ELR (cell line): ENCODE measurements at places on chromosomes 7 and 10.

GRCh38 chr7:30752979-30753378 is 1.0 kb downstream of the INMT start:
- no peak for DNase-seq

DNA sequence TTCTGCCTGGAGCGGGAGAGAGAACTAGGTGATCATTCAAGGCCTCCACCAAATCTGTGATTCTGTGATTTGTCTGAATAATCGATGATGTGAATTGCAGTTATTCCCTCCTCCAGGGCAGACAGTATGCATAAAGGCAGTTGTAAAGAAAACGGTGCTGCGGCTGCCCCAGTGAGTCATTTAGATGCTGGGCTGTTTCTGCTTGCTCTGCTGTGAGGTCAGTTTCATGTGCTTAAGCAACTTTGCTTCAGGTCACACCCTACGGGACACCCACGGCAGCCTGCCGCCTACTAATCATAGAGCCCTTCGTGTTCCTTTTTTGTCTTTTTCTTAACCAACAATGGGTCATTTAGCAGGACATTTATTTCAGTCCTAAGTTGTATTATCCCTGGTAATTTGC is 158.1 kb upstream of the PITRM1 start:
- DNase-seq = peak; percentile 77

- DNase-seq = no peak
These were observed 45.8 kb downstream of the MKX start for GRCh38 chr10:27699776-27700175.

- DNase-seq = no peak
These were observed 610.2 kb downstream of the CALN1 start for GRCh38 chr7:71801976-71802375.

GRCh38 chr7:133859231-133859630 is 267.9 kb upstream of the LRGUK start:
- DNase-seq = no peak

DNA sequence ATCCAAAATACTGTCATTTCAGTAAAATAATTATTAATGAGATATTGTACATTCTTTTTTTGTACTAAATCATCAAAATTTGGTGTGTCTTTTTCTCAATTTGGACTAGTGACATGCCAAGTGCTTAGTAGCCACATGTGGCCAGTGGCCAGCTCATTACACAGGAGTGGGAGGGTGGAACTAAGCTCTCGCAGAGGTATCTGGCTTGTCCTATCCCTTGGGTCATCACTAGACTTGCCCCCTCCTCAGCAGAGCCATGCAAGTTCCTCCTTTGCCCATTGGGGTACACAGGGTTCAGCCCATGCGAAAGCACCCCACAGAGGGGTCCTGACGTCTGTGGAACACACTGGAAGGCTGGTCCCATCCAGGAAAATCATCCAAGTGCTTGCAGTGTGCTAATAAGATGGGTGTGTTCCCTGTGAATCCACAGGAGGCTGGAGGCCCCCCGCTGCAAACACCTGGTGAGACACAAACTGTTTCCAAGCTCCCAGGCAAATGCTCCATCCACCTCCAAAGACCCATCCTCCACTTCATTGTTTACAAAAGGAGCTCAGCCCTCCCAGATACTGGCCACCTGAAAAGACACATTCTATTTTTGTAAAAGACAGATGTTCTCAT is 1.3 kb downstream of the ARHGAP22 start:
- peak; percentile 39 for DNase-seq

DNA sequence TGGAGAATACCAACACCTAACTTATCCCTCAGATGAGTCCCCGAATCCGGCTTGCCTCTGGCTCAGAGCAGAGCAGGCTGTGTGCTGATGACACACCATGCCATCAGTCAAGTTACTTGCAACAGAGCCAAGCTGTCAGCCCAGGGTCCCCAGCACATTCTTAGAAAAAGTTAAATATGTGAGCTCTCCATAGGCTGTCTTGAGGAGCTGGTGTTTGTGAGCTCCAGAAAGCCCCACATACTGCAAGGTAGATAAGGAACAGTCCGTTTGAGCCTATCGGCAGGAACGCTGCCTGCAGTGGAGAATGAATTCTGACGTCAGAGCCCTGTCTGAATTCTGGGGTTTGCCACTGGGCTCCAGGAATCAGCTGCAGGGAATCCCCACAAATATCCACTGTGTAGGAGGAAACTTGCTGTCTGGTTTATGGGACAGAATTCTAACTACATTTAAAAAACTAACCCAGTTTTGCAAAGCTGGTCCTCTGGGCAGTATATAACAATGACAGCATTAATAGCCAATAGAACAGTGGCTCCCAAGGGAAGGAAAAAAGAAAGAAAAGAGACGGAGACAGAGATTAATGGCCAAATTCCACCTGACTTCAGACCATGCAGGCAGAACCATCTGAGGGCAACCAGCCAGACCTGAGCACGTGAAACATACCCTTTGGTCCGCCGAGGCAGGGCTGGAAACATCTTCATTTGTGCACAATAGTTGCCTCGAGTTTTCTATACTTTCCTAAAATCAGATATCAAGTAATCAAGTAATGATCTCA is 3.6 kb downstream of the SFXN4 start:
- peak; percentile 51 for DNase-seq

GRCh38 chr7:48244864-48245271 is 73.6 kb downstream of the ABCA13 start:
- peak; percentile 12 for DNase-seq

DNA sequence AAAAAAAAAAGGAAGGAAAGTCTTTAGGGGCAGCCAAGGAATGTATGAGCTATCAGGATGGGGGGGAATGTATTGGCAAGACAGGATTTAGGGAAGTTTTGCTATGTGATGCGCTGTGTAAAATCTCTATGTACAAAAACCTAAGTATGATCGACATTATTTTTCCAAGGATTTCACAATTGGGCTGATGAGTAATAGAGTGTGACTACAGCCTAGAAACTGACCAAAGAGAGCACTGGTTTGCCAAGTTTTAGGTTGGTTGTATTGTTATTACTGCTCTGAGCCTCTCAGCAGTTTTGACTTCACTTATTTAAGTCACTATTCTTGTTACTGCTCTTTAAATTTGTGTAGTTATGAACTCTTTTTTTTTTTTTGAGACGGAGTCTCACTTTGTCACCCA is 107.3 kb downstream of the NRCAM start:
- DNase-seq = peak; percentile 39

DNA sequence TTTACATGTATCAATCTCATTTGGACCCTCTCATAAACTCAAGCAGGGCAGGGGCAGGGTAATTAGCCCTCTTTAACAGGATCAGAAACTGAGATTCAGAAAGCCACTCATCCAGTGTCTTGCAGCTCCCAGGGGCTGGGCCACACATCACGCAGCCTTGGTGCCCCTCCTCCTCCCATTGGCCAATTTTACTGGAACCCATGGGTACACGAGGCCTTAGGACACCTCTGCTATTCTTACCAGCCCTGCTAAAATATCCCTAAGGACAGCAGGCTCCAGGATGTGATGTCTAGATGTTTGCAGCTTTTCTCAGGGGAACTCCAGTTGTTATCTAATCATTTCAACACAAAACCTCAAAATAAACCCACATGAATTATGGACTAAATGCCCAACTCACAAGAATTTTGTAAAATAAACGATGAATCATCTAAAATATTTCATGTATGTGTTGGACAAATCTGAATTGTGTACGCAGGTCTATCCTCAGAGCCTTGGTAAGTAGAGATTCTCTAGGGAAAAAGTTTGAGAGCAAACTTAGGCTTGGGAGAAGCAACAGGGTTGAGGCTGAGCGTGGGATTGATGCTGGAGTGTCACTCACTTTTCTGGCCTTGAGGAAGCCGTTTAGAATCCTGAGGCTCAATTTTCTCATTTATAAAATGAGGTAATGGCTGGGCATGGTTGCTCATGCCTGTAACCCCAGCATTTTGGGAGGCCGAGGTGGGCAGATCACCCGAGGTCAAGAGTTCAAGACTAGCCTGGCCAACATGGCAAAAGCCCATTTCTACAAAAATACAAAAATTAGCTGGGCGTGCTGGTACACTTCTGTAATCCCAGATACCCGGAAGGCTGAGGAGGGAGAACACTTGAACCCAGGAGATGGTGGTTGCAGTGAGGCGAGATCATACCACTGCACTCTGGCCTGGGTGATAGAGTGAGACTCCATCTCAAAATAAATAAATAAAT is 69.7 kb upstream of the TNS3 start:
- DNase-seq = peak; percentile 96

DNA sequence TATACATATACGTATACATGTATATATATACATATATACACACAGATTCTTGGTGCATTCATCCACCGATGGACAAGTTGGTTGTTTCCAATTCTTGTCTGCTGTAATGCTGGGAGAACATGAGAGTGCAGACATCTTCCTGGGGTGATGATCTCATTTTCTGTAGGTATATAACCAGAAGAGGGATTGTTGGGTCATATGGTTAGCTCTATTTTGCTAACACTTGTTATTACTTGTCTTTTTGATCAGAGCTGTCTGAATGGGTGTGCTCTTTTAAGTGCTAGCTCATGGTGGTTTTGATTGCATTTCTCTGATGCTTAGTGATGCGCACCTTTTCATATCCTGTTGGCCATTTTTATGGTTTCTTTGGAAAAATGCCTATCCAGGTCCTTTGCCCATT is 106.4 kb downstream of the TAX1BP1 start:
- DNase-seq = no peak

DNA sequence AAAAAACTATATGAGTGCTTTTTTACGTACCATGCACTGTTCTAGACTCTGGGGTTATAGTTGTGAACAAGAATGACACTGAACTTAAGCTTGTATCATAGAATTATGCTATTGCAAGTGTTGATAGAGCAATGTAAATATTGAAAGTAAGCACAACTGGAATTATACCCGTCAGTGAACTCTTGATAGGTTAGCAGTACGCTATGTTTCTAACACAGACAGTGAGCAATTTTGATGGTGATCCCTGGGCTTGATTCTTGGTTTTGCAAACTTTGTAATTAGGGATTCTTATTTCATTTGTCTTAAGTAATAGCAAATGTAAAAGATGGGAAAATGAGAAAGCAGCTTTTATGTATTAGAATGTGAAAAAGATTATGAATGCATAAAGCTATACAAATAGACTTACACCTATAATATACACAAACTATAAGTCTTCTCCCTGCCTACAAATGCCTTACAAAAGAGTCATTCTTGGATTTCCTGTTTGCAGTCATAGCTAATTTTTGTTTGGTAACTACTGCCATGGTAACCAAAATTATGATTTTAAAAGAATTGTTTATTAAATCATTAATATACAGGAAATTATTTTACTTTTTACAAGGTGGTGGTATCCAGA is 6.7 kb downstream of the TES start:
- DNase-seq = peak; percentile 79

DNA sequence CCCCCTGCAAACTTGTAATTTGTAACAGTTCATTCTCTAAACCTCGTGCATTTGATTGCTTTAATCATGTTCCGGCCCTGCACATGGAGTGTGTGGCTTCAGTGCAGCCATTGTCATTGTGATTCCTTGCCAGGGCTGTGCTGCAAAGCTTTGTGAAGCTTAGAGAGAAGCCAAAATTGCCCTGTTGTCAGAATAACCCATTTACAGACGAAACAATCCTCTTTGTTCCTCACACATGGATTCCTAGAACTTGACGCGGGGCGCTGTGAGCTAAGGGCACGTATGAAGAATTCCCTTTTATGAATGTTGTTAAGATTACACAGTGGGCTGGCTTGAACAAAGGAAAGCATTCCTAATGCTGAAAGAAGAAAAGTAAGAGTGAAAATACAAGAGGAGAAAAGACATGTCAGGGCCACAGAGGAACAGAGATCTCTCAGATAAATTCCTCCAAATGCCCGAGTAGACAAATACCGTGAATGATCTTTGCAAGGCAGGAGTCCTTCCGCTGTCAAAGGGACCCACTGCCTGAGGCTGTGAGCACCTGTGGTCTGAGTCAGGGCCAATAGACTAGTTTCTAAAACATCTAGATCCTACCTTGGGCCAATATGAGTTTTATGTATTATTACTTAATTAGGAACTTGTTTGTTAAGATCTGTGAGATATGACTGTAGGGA is 205.4 kb upstream of the C7orf33 start:
- no peak for DNase-seq

DNA sequence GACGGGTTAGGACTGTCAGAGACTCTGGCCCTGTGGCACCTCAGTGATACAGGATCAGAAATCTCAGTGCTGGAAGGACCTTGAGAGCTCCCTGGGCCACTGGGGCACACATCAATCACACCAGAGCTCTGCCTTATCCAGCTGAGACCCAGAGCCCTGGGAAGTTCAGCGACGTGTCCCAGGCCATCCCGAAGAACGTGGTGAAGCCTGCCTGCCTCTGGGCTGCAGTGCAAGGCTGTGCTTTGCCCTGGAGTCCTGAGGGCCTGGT is 79.8 kb upstream of the MGMT start:
- no peak for DNase-seq

- DNase-seq = no peak
These were observed 73.6 kb downstream of the EMX2 start for GRCh38 chr10:117616179-117616578.

DNA sequence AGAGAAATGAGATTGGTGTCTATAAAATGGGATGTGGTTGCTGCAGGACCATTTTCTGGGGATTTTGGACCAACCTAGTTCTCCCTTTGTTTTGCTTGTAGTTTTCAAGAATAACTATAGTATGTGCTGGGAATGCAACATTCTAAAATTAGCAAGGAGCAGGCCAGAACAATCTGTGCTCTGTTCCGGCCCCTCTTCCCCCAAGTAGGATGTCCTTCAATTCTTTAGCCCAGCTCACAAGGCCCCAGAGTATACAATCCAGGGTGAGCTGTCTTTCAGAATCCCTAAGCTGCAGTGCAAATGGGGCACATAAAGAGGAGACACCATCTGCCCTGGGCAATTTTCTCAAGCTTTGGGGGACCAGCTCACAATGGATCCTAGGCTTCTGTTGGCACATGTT is 809.1 kb downstream of the TNS3 start:
- no peak for DNase-seq

- no peak for DNase-seq
These were observed 46.6 kb upstream of the PPP1R17 start for GRCh38 chr7:31640381-31640780.

- DNase-seq = no peak
These were observed 5.6 kb upstream of the BPGM start for GRCh38 chr7:134640842-134641715.

DNA sequence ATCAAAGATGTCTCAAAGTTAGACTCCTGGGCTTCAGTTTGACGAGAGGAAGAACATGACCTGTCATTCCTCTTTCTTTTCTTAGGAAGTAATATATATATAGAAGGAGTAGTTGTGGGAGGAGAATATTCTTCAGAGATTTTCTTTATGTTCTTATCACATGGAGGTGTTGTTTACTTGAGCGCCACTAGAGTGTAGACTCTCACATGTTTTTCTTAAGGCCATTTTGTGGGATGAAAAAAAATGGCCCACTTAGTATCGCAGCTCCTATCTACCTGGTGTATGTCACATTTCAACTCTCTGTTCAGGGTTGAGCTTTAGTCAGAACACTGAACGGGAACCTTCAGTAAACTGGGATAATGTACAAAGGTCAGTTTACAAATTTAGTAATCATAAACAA is 645.2 kb downstream of the PHTF2 start:
- no peak for DNase-seq

- no peak for DNase-seq
These were observed 772.7 kb downstream of the KCNMA1 start for GRCh38 chr10:76864922-76865321.
